Stimulated activated CD8-positive, alpha-beta memory T cell treated with anti-CD3 and anti-CD28 coated beads, Interleukin-15, amount 100 ng/mL, for 1 hour (primary cell): ENCODE measurements at places on chromosomes 7 and 10.

DNA sequence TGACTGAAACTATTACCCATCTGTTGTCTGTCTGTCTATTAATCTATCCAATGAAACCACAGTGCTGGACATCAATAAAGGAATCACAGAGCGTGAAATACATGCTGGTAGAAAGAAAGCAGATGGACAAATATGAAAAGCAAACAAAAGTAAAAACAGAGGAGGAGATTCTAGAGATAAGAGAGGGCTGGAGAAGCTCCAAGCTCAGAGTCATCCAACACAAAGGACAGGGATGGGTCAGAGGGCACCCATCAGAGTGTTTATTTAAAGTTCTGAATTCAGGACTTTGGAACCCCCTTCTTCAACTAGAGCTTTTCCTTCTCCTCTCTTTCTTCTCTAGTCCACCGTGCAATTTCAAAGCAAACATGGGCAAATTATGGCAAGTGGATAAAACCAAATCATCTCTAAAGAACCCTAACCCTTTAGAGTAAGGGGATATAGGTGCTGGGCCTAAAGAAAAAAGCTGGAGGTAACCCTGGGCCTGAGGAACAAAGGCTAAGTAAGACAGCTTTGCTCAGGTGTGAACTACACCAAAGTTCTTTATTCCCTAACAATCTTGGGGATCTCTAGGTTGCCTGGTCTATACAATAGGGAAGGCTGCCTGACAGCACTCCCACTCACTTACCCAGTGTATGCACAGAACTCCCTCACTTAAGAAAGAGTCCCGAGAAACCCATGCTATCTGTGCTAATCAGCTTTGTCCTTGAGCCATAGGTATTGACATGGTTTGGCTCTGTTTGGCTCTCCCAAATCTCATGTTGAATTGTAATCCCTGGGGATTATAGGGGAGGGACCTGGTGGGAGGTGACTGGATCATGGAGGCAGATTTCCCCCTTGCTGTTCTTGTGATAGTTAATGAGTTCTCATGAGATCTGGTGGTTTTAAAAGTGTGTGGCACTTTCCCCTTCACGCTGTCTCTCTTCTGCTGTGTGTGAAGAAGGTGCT is 97.0 kb downstream of the BAMBI start:
- no peak for DNase-seq

DNA sequence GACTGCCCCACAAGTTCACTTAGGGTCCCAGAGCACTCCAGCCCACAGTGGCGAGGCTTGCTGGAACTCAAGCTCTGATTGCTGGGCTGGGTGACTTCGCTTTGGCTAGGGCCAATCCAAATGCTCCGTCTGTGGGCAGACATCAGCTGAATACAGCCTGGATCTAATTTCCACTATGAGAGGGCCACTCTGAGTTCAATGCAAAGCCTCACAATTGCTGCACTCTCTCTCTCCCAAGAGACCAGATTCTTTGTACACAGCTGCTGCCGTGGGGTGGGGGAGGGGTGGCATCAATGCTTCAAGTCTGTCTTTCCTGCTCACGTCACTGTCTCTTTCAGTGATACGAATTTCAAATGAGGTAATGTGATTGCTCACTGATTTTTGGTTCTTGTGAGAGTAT is 47.3 kb upstream of the BPGM start:
- DNase-seq: no peak

- no peak for DNase-seq
These were observed 26.6 kb downstream of the FGF8 start for GRCh38 chr10:101749047-101750016.

DNA sequence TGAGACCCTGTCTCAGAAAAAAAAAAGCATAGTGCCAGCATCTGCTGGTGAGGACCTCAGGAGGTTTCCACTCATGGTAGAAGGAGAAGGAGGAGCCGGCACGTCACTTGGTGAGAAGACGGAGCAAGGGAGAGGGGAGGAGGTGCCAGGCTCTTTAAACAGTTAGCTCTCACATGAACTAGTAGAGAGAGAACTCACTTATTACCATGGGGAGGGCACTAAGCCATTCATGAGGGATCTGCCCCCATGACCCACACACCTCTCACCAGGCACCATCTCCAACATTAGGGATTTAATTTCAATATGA is 62.9 kb upstream of the VKORC1L1 start:
- DNase-seq: no peak

DNA sequence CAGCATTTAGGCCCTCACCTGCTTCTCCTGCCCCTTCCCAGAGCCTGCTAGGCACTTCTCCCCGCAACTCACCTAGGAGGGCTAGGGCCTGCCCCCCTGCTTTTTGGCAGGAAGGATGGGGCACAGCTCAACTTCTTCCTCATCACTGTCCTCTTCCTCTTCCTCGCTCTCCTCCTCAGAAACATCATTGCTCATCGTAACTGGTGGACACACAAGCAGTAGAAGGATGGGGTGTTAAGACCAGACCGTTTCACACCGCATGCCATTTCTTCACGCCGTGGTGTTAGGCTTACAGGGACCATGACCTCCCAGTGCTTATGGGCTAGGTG is 1.6 kb downstream of the NPM3 start:
- no peak for DNase-seq

- no peak for DNase-seq
These were observed 9.2 kb downstream of the GLCCI1 start for GRCh38 chr7:7977774-7978173.

GRCh38 chr7:76206633-76207032 is 4.9 kb downstream of the SRRM3 start:
- DNase-seq: no peak

DNA sequence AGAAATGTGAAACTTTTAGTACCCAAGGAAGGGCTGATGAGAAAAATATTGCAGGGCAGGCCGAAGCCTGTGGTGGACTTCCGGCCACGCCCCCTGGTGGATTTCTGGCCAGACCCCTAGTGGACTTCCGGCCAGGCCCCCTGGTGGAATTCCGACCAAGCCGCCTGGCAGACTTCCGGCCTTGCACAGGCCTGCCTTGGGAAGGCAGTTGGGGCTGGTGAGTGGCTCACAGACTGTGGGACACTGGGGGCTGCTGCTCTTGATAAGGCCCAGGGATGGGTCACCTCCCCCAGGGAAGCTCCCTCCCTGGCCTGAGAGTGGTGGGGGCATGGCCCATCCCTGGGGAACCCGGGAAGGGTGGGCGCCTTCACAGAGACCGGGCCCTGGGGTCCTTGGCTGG is 116.4 kb upstream of the MKI67 start:
- DNase-seq: no peak

- DNase-seq: no peak
These were observed 523.2 kb downstream of the GATA3 start for GRCh38 chr10:8577686-8578085.

DNA sequence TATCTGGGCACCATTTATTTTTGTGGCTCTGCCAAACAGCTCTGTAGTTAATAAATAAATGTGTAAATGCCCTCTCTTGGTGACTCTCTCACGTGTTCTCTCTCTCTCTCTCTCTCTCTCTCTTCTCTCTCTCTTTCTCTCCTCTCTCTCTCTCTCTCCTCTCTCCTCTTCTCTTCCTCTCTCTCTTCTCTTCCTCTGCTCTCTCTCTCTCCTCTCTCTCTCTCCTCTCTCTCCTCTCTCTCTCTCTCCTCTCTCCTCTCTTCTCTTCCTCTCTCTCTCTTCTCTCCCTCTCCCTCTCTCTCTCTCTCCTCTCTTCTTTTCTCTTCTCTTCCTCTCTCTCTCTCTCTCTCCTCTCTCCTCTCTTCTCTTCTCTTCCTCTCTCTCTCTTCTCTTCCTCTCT is 145.8 kb upstream of the TMEM72 start:
- no peak for DNase-seq

- no peak for DNase-seq
These were observed 43.4 kb downstream of the HIPK2 start for GRCh38 chr7:139734395-139734794.

DNA sequence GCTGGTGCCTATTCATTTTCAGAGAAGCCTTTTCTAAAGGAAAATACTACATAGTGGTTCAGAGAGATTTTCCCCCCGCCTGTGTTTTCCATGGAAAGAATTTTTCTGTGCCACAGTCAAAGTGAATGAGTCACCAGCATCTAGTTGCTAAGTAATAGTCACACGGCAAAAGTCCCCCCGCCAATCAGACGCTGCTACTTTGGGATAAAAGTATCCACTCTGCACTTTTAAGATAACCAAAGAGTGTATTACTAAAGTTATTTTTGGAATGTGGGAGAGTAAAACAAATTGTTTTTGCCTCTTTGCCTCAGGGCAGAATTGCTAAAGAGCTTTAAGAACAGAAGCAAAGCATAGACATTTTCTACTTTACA is 23.5 kb downstream of the ABLIM1 start:
- DNase-seq: no peak

GRCh38 chr7:82729172-82730030 is 285.8 kb upstream of the CACNA2D1 start:
- DNase-seq: no peak

DNA sequence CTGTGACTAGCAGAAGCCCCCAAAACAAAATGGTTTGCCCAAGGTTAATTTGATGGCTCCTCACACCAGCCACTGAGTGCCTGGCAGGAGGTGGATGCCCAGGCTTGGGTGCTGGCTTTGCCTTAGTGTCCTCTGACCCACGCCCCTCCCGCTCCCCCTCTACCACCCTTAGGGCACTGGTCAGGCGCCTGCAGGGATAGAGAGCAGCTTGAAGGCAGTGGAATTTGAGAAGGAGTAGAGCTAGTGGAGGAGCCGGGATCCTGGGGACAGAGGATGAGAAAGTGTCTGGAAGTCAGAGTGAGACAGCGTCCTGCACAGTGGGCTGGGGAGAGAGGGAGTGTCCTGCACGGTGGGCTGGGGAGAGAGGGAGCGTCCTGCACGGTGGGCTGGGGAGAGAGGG is 139.4 kb downstream of the DNAJB6 start:
- DNase-seq: no peak

DNA sequence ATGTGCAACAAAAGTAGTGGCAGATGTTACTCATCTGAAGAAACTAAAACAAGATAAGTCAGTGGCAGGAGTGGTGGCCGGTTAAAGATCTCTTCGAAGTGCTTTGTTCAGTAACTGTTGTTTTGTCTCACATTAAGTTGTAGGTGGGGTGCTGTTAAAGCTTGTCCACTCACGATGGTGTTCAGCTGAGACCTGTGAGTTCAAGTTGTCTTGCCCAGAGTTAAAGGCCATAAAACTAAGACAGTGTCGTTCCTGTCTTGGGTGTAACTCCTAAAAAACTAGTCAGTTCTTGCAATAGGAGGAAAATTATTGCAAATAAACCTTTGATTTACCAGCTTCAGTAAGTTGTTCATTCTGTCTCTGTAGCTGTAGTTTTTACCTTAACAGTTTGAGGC is 857 bp upstream of the FOXP2 start:
- no peak for DNase-seq

GRCh38 chr10:43254881-43255633 is 11.8 kb downstream of the RASGEF1A start:
- DNase-seq: no peak

DNA sequence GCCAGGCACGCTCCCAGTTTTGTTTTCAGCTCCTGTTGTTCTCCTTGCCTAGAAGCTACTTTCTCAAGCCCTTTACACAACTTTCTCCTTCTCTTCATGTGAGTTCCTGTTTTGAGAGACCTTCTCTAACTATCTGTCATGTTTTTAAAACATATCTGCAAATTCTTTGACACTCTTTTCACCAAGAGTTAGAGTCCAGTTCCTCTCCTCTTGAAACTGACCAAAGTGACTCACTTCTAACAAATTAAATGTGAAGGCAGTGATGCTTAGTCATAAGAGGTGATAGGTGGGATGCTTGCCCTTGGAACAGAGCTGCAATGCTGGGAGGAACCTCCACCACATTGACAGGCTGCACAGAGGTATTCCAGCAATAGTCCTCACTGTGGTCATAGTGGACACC is 25.3 kb downstream of the ZSCAN25 start:
- no peak for DNase-seq

DNA sequence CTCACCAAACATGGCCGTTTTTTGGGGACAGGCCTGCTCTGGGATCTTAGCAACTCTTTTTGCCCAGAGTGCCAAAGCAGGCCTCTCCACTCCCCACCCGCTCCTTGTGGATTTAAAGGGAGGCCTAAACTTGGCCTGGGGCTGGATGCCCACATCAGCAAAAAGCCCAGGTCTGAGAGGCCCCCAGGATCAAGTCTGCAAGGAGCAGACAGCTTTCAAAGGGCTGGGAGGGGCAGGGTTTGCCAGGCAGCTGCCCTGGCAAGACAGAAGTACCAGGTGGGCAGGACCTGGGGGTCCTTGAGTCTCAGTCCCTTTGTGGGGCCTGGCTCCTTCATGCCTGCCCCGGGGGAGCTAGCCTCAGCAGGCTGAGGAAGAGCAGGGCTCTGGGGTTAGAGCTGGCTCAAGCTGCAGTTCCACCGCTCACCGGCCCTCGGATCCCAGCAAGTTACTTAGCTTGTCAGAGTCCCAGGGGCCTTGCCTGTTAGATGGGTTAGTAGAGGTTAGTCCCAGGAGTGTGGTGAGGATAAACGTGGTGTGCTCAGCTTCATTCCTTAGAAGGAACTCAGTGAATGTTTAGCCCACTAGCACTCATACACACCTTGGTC is 56.2 kb downstream of the ARHGAP22 start:
- DNase-seq: no peak

- no peak for DNase-seq
These were observed 54.8 kb downstream of the DGKI start for GRCh38 chr7:137791930-137792329.

DNA sequence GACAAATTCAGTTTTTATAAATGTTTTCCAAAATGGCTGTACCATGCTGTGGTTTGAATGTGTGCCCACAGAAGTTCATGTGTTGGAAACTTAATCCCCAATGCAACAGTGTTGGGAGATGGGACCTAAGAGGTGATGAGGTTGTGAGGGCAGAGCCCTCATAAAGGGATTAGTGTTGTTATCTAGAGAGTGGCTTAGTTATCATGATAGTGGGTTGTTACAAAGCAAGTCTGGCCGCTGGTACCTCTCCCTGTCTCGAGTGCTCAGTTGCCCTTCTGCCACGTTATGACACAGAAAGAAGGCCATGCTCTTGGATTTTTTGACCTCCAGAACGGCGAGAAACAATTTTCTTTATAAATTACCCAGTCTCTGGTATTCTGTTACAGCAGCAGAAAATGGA is 119.0 kb downstream of the BTAF1 start:
- DNase-seq: no peak

DNA sequence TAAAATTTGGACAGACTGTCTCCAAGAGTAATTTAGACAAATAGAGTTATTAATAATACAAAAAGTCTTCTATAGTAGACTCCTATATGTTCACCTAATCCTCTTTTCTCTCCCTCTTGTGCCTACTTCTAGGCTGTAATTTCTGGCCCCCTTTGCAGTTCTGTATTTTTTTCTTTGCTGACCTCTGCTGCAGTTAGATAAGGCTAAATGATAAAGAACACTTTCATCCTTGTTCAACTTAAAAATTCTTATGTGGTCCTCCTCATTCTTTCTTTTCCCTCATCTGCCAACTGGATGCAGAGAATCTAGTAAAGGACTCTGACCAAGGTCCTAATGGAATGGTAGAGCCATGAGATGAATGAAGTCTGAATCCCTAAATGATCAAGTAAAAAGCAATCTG is 20.1 kb downstream of the GLCCI1 start:
- no peak for DNase-seq

GRCh38 chr7:124364283-124364682 is 331.4 kb upstream of the TMEM229A start:
- DNase-seq: no peak

- no peak for DNase-seq
These were observed 13.9 kb upstream of the WNT8B start for GRCh38 chr10:100448951-100449350.
